Posterior vena cava (tissue), 2 donors: ENCODE measurements at places on chromosomes 6 and 20.
A peak's percentile ranks its signal among the peaks of the same experiment; 100 is the strongest.

- DNase-seq = no peak
Observed at GRCh38 chr20:56358070-56358469, 704 bp upstream of the FAM210B start.

GRCh38 chr6:10591422-10592160 is 70.4 kb downstream of the GCNT2 start:
- DNase-seq = no peak

- peak; percentile 50 for DNase-seq
Observed at GRCh38 chr6:107061125-107062020, 33.4 kb downstream of the MTRES1 start.

DNA sequence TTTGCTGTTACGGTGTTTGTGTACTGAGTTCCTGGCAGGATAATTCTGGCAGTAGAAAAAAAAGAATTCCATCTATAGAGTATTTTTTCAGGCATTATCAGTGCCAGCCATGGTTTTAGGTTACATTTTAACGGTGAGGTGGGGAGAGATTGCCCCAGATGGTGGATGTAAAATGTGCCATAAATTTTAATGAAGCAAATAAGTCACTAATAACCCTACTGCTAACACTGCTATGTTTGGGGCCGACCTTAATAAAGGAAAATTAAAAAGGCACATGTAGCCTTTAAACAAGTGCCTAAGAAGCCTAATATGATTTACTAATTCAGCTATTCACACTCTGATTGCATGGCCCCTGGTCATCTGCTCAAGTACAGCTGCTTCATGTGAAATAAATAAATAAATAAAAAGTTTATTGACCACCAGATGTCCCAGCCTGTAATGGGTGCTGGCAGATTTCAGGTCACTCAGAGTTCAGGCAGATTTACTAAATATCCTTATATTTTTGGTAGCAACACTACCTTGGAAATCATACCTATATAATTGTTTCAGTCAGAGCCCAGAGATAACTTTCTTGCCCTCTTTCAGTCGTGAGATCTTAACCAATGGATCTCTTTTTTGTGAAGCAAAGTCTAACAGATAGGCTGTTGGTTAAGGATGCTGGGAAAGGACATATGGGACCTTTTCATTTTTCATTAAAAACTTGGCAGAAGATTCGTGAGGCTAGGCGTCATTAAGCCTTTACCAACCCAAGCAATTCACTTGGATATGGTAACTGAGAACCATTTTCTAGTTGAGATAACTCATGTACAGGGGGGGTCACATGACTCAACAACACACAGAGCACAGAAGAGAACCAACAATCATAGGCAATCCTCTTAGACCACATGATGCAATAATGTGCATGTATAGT is 495.0 kb upstream of the NRSN1 start:
- no peak for DNase-seq

- DNase-seq = no peak
Observed at GRCh38 chr6:84260196-84260595, 32.8 kb upstream of the CEP162 start.

DNA sequence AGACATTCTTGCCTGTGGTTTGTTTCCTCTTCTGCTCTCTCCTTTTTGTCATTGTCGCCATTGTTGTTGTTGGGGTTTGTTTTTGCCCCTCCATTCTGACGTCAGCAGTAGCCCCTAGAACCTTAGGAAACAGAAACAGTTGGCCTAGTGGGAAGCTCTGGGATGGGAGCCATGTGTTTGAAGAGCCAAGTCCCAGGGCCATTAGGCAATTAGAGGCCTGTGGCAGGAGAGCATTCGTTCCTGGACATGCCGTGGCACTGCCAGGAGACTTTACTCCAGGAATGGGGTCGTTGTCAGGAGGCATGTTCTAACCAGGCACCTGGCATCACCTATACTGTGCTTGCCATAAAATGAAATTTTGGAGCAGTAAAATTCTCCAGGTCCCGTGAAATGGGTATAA is 39.7 kb downstream of the PPARD start:
- DNase-seq = no peak

DNA sequence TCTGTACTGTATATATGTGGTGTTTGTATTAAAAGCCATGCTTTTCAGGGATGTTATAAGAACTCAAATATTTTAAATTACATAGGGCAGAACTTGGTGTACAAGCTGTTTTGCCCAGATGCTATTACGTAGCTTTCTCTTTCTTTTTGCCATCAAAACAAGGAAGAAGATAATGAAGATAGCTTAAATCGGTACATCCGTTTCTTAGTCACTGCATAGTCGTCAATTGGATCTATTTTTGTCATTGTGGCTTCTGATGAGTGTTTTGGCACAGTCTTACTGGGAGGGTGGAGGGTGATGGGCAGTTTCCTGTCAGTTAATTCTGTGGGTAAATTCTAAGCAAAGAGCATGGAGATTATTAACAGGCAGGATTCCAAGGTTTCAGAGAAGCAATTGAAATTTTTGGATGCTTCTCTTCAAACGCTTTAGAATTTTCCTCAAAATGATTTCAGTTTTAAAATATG is 649.1 kb upstream of the GJE1 start:
- DNase-seq = no peak

- no peak for DNase-seq
Observed at GRCh38 chr6:26543953-26544352, 5.8 kb downstream of the HMGN4 start.

GRCh38 chr20:12358006-12358654 is 440.4 kb downstream of the BTBD3 start:
- no peak for DNase-seq

GRCh38 chr6:170291271-170292110 is 613 bp upstream of the DLL1 start:
- DNase-seq = peak; percentile 88

GRCh38 chr6:43061861-43062260 is 2.4 kb downstream of the KLC4 start:
- DNase-seq = no peak

DNA sequence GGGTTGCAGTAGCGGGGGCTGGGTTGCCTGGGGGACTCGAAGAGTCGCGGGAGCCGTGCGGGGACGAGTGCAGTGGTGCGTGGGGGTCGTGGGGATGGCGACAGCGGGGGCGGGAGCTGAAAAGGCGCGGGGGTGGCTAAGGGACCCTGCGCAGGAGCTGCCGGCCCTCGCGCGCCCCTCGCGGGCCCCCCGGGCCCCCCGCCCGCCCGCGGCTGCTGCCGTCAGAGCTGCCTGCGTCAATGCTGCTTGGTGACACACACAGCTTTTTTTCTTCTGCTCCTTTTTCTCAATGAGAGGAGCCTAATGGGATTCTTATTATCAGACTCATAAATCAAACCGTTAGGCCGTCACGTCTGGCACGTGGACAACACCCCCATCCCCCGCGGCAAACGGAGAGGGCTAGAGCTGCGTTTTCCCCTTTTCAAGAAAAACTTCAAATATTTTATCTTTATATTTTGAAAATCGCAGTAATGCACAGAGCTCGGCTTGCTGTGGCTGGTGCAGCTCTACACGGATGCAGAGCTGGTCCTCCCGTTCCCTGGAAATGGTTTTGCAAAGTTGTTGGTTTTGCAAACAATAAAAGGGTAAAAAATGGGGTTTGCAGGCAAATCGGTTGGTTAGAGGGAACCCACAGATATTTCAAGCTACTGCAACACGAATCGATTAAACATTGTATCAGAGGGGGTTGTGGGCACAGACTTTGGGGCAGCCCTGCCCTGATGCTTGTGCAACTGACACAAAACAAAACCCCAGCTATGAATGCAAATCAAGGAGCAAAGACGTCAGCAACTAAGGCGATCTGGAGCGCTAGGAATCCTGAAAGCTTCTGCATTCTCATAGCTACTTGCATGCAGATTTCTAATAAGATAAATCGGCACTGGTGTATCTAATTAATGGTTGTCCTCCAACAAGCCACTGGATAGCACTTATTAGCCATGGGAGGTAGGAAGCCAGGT is 161.4 kb downstream of the TBXT start:
- DNase-seq = peak; percentile 88

GRCh38 chr6:132566404-132566803 is 3.7 kb upstream of the TAAR6 start:
- no peak for DNase-seq

GRCh38 chr20:59123011-59123677 is 40.5 kb upstream of the ZNF831 start:
- DNase-seq = no peak

- DNase-seq = peak; percentile 86
Observed at GRCh38 chr20:43537921-43538877, 20.6 kb upstream of the SGK2 start.

DNA sequence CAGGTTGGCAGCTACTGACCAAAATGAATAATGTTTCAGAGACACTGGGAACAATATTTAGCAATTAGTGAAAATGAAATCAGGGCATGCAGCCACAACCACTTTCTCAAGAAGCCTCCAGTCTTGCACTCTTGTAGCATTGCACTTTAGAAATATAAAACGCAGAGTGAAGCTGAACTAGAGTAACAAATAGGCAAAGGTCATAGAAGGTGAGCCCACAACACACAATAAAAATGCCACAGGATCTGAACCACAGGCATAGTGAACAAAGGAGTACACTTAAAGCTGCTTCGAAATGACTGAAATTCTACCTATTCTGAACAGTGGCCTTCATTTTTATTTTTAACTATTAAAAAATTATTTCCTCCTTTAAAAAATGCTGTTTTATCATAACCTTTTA is 25.0 kb downstream of the DDO start:
- no peak for DNase-seq

GRCh38 chr20:32482442-32483261 is 102.5 kb downstream of the NOL4L start:
- peak; percentile 87 for DNase-seq

DNA sequence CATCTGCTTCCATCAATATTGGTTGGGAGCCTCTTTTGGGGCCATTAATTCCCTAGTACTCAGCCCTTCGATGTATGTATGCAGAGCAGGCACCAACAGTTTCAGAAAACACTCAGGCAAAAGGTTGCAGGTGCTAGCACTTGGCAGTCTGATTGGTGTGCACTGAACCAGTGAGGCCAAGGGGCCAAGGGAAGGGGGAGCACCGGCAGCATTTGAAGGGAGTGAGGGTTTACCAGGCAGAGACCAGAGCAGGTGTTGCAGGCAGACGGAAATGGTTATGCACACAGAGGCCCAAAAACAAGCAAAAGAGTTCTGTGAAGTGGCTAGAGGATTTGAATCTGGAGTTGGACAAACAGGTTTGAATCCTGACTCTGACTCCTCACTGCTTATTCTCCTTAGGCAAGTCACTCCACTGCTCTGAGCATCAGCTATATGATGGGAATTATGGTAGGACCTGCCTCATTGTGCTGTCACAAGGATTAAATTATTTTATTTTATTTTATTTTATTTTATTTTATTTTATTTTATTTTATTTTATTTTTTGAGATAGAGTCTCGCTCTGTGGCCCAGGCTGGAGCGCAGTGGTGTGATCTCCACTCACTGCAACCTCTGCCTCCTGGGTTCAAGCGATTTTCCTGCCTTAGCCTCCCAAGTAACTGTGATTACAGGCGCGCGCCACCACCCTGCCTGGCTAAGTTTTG is 58.1 kb upstream of the SHLD1 start:
- no peak for DNase-seq

- DNase-seq = peak; percentile 73
Observed at GRCh38 chr20:57610261-57610952, 9.8 kb downstream of the ZBP1 start.

GRCh38 chr6:136772685-136773472 is 19.4 kb downstream of the MAP3K5 start:
- no peak for DNase-seq

- DNase-seq = no peak
Observed at GRCh38 chr6:4085332-4085700, 6.4 kb upstream of the FAM217A start.

DNA sequence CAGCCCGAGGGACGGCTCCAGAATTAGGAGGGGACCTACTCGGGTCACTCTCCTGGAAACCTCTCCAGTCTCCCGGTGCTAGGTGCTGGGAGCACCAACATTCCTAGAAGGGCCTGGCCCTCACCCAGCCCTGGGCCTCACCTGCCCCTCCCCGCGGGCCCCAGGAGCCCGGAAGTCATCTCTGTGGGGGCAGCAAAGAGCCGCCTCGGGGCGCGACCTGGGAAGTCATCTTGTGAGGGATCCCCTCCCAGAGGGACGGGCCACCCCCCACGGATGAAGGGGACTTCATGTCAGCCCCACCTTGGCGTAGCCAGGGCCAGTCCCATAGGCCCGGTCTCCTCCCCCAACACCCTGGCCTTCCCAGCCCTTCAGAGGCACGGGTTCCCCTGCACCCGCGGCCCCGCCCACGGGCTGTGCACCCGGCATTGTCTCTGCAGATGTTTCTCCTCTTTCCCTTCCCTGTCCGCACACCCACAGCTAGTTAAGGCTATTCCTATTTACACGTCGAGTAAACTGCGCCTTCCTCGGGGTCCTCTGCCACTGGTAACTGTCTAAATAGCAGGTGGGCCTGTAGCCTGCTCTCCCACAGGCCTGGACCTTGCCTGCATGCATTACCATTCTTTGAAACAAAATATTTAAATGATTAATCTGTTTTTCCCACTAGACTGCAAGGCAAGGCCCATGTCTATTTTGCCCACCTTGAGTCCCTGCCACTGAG is 896 bp upstream of the RNASET2 start:
- DNase-seq = peak; percentile 87

- DNase-seq = no peak
Observed at GRCh38 chr20:39654171-39654570, 692.0 kb downstream of the DHX35 start.

DNA sequence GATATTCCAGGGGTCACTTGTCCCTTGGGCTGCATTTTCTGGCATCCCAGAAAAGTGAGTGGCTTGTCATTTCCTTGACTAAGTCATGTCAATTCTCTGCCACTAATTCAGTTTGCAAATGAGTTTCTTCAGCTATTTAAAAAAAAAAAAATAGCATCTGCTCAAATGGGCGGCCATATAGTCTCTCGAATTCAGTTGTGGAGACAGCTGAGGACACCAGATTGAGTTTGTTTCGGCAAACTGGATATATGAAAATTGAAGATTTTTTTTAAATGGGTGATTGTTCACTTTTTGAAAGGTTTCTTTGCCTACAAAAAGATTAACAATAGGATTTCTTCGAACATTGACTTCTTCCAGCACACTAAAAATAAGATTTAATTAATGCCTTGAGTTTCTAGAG is 96.3 kb upstream of the TIAM2 start:
- DNase-seq = no peak

DNA sequence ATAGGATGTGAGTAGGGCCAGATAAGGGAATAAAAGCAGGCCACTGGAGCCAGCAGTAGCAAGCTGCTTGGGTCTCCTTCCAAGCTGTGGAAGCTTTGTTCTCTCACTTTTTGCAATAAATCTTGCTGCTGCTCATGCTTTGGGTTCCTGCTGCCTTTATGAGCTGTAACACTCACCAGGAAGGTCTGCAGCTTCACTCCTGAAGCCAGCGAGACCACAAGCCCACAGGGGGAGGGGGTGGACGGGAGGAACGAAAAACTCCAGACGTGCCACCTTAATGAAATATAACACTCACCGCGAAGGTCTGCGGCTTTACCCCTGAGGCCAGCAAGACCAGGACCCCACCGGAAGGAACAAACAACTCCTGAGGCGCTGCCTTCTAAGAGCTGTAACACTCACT is 1324.4 kb upstream of the EYS start:
- no peak for DNase-seq

- DNase-seq = no peak
Observed at GRCh38 chr6:159117563-159117962, 51.6 kb upstream of the FNDC1 start.

GRCh38 chr6:40743690-40744446 is 156.7 kb upstream of the LRFN2 start:
- peak; percentile 66 for DNase-seq
